ENCODE measurements at places on chromosomes 11 and 22.

DNA sequence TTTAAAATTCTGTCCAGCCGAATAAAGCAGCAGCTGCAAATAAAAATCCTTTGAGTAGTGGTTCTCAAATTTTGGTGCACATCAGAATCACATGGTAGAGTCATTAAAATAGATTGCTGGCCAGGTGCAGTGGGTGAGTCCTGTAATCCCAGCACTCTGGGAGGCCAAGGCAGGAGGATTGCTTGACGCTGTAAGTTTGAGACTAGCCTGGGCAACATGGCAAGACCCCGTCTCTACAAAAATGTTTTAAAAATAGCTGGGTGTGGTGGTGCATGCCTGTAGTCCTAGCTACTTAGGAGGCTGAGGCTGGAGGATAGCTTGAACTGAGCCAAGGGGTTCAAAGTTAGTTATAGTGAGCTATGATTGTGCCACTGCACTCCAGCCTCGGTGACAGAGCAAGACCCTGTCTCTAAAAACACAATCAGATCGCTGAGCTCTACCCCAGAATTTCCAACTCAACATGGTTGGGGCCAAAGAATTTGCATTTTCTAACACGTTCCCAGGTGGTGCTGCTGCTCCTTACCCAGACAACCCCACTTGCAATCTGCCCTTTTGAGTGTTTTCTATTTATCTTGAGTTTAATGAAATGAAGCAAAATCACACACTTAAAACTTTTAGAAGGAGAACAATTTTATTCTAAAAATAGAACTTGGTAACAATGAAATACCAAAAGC lies 48.8 kb downstream of the BIRC2 start:
- H3K27me3 ChIP-seq: no peaks in the 10 kb centered on the region
- H3K36me3 ChIP-seq: no peaks in the 10 kb centered on the region
- H3K4me1 ChIP-seq: no peaks in the 10 kb centered on the region
- DNase-seq: no peak
- H3K27ac ChIP-seq: no peak overlapping the region

- no peaks in the 10 kb centered on the region for H3K27me3 ChIP-seq
- no peak for DNase-seq
- H3K27ac ChIP-seq: no peak overlapping the region
- no peaks in the 10 kb centered on the region for H3K36me3 ChIP-seq
These were observed 58.6 kb downstream of the DDIAS start for GRCh38 chr11:82959987-82960778.

- H3K27ac ChIP-seq: no peak overlapping the region
- H3K36me3 ChIP-seq: no peaks in the 10 kb centered on the region
These were observed 30.0 kb upstream of the TLCD5 start for GRCh38 chr11:120295099-120295498.

DNA sequence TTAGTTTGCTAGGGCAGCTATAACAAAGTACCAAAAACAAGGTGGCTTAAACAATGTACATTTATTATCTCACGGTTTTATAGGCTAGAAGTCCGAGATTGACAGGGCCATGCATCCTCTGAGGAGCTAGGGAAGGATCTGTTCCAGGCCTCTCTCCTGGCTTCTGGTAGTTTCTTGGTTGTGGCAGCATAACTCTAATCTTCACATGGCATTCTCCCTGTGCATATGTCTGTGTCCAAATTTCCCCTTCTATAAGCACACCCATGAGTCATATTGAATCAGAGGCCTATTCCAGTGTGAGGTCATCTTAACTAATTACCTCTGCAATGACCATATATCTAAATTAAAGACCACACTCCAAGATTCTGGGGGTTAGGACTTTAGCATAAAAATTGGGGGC lies 31.3 kb upstream of the MMP13 start:
- no peaks in the 10 kb centered on the region for H3K36me3 ChIP-seq
- no peak for DNase-seq
- no peak overlapping the region for H3K4me3 ChIP-seq
- H3K27ac ChIP-seq: no peak overlapping the region
- H3K4me1 ChIP-seq: no peaks in the 10 kb centered on the region

GRCh38 chr22:38724926-38725571 lies 19.3 kb downstream of the GTPBP1 start:
- DNase-seq: peak; percentile 23
- H3K27me3 ChIP-seq: no peaks in the 10 kb centered on the region
- peaks cover 100% of the 10 kb centered on the region for H3K36me3 ChIP-seq
- H3K27ac ChIP-seq: no peak overlapping the region
- no peaks in the 10 kb centered on the region for H3K4me1 ChIP-seq

- no peaks in the 10 kb centered on the region for H3K4me1 ChIP-seq
- DNase-seq: no peak
- H3K4me3 ChIP-seq: no peak overlapping the region
- H3K27me3 ChIP-seq: peaks cover 9% of the 10 kb centered on the region
- no peaks in the 10 kb centered on the region for H3K36me3 ChIP-seq
- H3K27ac ChIP-seq: no peak overlapping the region
These were observed 24.6 kb downstream of the LMO1 start for GRCh38 chr11:8239040-8239439.

- no peaks in the 10 kb centered on the region for H3K27me3 ChIP-seq
- H3K4me1 ChIP-seq: no peaks in the 10 kb centered on the region
- no peak for DNase-seq
These were observed 36.4 kb downstream of the SLC22A12 start for GRCh38 chr11:64627371-64627770.

DNA sequence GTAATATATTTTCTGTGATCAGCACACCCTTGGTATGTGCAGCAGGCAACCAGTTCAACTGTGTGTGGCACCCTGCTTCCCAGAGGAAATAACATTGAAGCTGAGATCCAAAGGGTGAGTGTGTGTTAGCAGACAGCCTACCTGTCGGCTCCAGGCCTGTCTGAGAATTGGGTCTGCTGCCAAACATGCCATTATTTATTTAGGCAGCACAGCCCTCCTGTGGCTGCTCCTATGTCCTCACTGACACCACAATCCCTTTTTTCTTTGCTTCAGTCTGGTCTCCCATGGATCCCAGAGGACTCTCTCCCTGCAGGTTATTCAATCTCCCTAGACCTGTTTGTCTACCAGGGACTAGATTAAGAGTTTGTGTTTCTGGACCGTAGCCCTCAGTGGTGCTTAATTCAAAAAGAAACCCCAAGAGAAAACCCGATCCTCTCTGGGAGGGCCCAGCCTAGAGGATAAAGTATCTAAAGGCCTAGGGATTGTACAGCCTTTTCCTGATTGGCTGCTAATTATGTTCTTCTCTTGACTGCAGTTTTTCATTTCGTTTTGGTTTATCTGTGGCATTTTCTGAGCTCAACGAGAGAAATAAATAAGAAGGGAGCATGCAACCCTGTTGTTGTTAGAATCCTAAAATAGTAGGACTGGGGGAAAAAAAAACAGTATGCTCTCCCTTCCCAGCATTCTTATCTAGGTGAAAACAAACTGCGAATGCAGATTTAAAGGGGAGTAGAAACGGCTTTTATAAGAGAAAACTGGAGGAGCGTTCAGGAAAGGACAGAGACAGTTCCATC lies 24.1 kb downstream of the KCNE3 start:
- no peaks in the 10 kb centered on the region for H3K36me3 ChIP-seq
- no peaks in the 10 kb centered on the region for H3K4me1 ChIP-seq
- no peak for DNase-seq
- H3K27ac ChIP-seq: no peak overlapping the region

- H3K4me3 ChIP-seq: no peak overlapping the region
- H3K27me3 ChIP-seq: no peaks in the 10 kb centered on the region
- H3K4me1 ChIP-seq: no peaks in the 10 kb centered on the region
- no peak overlapping the region for H3K27ac ChIP-seq
These were observed 6.7 kb downstream of the TRPT1 start for GRCh38 chr11:64219354-64219684.

- no peaks in the 10 kb centered on the region for H3K4me1 ChIP-seq
- DNase-seq: no peak
- H3K36me3 ChIP-seq: no peaks in the 10 kb centered on the region
- no peak overlapping the region for H3K27ac ChIP-seq
- peaks cover 67% of the 10 kb centered on the region for H3K27me3 ChIP-seq
- H3K4me3 ChIP-seq: no peak overlapping the region
These were observed 2.3 kb downstream of the OPCML start for GRCh38 chr11:133529807-133530500.

GRCh38 chr22:39545386-39546365 lies 13.1 kb upstream of the RPS19BP1 start:
- H3K27ac ChIP-seq: no peak overlapping the region
- H3K4me3 ChIP-seq: no peak overlapping the region
- DNase-seq: no peak
- H3K36me3 ChIP-seq: no peaks in the 10 kb centered on the region

- H3K27me3 ChIP-seq: peaks cover 91% of the 10 kb centered on the region
- H3K4me1 ChIP-seq: no peaks in the 10 kb centered on the region
- no peak overlapping the region for H3K27ac ChIP-seq
- no peak overlapping the region for H3K4me3 ChIP-seq
- DNase-seq: peak; percentile 32
These were observed 22.7 kb downstream of the CACNA1I start for GRCh38 chr22:39593066-39593930.

DNA sequence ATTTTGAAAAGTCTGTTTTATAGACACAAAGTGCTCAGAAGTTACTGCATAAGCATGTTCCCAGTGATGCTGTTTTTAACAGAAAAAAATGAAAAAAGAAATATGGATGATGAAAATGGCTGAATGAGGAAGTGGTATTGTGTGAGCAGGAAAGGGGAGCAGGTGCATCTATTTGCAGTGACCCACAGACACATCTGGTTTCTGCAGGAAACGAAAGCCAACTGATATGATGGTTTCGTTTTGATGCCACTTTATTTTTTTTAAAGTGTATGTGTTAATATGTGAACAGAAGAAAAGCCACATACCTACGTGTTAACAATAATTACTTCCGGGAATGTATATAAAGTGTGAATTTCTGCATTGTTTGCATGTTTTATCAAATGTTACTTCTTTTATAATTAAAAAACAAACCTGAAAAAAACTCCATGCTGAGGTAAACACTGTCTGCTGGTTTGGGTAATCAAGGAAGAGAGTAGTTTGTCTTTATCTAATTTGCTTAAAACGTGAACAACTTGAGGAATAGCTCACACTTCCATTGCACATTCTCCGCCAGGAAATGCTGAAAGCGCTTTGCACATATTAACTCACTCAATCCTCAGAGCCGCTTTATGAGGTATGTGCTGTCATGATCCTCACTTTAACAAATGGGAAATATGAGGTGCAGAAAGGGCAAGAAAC lies 1335.9 kb downstream of the TBC1D22A start:
- H3K4me3 ChIP-seq: no peak overlapping the region
- DNase-seq: no peak

GRCh38 chr11:77753230-77753629 lies 67.3 kb downstream of the RSF1 start:
- no peaks in the 10 kb centered on the region for H3K4me1 ChIP-seq
- no peak for DNase-seq
- H3K36me3 ChIP-seq: peaks cover 18% of the 10 kb centered on the region

- peak overlapping the region; percentile 76 for H3K4me3 ChIP-seq
- H3K36me3 ChIP-seq: no peaks in the 10 kb centered on the region
- peaks cover 4% of the 10 kb centered on the region for H3K27me3 ChIP-seq
- peaks cover 61% of the 10 kb centered on the region for H3K4me1 ChIP-seq
These were observed 816 bp upstream of the PHRF1 start for GRCh38 chr11:575313-575995.

GRCh38 chr11:107928767-107929507 lies 689 bp downstream of the RAB39A start:
- peaks cover 11% of the 10 kb centered on the region for H3K4me1 ChIP-seq
- H3K4me3 ChIP-seq: peak overlapping the region; percentile 61
- no peak for DNase-seq
- peaks cover 7% of the 10 kb centered on the region for H3K27me3 ChIP-seq
- no peaks in the 10 kb centered on the region for H3K36me3 ChIP-seq
- peak overlapping the region; percentile 77 for H3K27ac ChIP-seq

GRCh38 chr11:32259641-32260081 lies 168.8 kb downstream of the RCN1 start:
- no peaks in the 10 kb centered on the region for H3K27me3 ChIP-seq
- no peaks in the 10 kb centered on the region for H3K4me1 ChIP-seq
- H3K4me3 ChIP-seq: no peak overlapping the region
- H3K36me3 ChIP-seq: no peaks in the 10 kb centered on the region
- peak; percentile 76 for DNase-seq
- no peak overlapping the region for H3K27ac ChIP-seq

GRCh38 chr11:41118521-41118920 lies 340.9 kb downstream of the LRRC4C start:
- H3K4me3 ChIP-seq: no peak overlapping the region
- no peaks in the 10 kb centered on the region for H3K27me3 ChIP-seq
- H3K36me3 ChIP-seq: no peaks in the 10 kb centered on the region

- no peaks in the 10 kb centered on the region for H3K36me3 ChIP-seq
- H3K27me3 ChIP-seq: no peaks in the 10 kb centered on the region
- H3K4me3 ChIP-seq: no peak overlapping the region
- no peak overlapping the region for H3K27ac ChIP-seq
These were observed 139.6 kb downstream of the LARGE1 start for GRCh38 chr22:33780531-33781136.

GRCh38 chr22:31087744-31088215 lies 6.7 kb downstream of the SMTN start:
- no peak overlapping the region for H3K27ac ChIP-seq
- DNase-seq: no peak
- H3K4me1 ChIP-seq: peaks cover 32% of the 10 kb centered on the region

- no peak overlapping the region for H3K4me3 ChIP-seq
- H3K27ac ChIP-seq: no peak overlapping the region
- H3K27me3 ChIP-seq: no peaks in the 10 kb centered on the region
- DNase-seq: no peak
These were observed 63.5 kb downstream of the MICAL3 start for GRCh38 chr22:17960695-17961445.

DNA sequence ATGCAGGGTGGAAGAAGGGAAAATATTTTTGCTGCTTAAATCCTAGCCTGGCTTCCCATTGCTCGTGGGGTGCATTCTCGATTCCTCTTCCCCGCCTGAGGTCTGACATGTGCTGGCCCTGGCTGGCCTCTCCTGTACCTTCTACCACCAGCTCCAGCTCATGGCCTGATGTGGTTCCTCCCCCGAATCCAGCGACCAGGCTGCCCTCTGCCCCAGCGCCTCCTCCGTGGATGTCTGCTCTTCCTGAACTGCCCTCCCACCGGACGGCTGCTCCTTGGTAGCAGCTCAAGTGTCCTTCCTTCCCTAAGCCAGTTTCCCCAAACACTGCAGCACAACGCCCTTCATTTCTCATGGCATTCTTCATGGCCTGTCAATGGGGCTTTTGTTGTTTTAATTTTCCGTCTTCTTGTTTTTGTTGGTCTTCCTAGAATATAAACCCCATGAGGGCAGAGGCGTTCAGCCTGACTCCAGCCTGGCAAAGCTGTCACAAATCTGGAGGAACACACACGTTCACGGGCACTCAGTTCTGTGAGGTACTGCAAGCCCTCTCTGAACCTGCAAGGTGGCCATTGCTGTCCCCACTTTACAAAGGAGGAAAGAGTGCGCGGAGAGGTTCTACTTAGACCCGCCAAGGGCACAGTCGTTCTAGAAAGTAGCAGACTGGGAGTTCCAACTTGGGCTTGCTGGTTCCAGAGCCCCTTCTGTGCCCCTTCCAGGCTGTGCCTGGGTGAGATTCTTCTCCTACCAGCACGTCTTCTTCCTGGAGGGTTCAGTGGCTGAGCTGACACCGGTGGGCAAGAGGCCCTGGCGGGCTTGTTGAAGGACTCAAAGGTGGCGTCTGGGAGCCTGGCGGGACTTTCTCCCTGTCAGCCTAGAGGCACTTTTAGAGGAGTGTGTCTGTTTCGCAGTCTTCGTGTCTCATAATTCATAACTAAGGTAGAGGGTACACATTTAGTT lies 953 bp upstream of the LRP5 start:
- DNase-seq: no peak
- no peak overlapping the region for H3K4me3 ChIP-seq
- peaks cover 42% of the 10 kb centered on the region for H3K4me1 ChIP-seq
- H3K36me3 ChIP-seq: no peaks in the 10 kb centered on the region

Data from left lung (tissue), 14 donors.